ENCODE measurements at places on chromosomes 4 and X.
A peak's percentile ranks its signal among the peaks of the same experiment; 100 is the strongest.

- no peak for DNase-seq
Observed at GRCh38 chrX:154605566-154605965, 13.5 kb downstream of the CTAG1B start.

DNA sequence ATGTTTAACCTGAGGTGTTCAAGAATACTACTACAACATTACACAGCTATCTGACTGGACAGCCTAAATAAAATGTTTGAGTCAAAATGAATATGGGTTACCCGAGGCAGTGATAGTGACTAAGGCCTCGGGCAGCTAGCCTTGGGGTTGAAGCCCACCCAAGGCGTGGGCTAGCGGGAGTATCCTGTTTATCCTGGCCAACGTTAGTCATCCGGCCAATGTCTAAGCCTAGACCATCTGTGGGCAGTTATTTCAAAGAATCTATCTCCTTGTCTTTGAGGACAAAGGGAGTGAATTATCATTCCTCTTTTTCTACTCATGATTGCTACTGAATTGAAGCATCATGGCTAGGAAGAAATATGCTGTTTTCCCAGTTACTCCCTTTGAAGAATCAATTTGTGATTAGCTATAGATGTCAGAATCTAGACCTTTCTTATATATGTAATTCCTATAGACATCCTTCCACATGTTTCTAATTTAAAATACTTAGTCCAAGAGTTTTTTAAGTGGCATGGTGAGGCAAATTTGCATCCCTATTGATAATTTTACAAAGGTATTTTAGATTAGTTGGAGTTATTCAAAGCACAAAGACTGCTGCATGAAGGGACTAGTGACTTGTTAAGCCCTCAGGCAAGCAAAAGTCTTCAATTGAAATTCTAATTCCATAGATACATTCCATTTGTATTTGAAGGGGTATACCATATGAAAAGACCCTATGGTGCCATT is 6.0 kb upstream of the PDGFC start:
- DNase-seq = peak; percentile 47

DNA sequence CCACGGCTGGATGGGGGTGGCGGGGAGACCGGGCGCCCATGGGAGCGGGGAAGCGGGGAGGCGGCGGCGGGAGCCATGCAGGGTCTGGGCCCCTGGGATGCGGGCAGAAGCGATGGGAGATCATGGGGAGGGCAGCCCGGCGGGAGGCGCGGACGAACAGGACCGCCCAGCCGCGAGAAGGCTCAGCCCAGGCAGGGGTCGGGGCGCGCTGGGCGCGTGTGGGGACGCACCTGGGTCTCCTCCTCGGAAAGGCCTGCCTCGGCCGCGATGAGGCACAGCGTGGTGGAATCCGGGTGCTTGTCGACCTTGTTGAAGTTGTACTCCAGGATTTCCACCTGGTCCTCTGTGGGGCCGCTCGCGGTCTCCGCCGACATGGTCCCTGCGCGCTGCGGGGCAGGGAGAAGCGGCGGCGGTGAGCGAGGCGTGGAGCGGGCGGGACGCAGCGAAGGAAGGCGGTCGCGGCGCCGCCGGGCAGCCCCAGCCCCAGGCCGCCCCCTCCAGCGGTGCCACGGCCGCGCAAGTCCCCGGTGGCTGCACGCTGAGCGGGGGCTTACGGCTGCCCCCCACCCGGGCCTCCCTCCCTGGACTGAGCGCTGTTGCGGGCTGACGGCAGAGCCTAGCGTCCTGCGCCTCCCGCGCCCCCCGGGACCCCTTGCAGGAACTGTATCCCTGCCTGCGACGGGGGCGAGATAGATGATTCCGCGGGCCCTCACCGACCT is 25.3 kb downstream of the HOPX start:
- DNase-seq = no peak

GRCh38 chrX:129540068-129540653 is at the start of gene OCRL:
Gene OCRL, plus strand, starts transcription at chrX:129540259. Its CDS starts 181 bp downstream, at chrX:129540440.
- DNase-seq = peak; percentile 63

DNA sequence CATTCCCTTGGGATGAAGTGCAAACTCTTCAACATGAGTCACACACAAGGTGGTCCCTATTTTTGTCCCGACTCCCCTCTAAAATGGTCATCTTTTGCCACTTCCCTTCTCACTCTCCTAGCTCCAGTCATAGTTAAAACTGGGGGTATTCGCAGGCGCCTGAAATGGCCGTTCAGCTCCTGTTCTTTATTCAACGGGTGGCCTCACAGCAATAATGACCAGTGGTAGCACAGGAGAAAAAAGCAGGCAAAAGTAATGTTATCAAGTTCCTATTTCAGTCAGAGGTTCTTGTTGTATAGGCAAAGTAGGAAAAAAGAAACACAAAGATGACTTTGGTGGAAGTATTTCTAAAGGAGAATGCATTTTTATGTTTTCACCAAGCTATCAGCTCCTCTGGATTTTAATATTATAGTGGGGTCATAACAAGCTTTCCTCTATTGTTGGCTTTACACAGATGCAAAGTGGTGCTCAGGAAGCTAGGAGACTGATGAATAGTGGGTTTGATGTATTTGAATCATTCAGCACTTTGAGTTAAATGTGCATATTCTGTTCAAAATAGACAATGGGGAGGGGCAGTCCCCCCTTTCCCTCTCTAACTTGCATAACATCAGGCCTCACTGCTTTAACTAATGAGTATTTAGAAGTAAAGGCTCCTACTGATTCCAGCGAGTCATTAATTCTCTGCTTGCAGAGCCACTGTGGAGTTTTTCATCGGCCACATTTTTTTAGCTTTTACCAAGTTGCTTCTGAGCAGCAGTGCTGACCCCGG is 171.2 kb upstream of the NDP start:
- DNase-seq = no peak

DNA sequence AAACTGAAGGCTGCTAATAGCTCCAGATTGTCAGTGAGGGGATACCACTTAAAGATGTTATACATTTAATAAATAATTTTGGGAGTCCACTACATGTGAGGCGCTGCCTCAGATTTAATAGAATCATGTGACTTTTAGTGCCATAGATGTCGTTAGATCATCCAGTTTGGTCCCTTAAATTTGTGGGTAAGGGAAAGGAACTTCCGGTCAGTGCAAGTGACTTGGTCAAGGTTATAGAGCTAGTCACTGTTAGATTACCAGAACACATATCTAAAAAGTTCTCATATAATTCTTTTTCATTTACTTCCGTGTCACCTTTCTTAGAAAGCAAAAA is 529 bp upstream of the UBA6 start:
- no peak for DNase-seq

DNA sequence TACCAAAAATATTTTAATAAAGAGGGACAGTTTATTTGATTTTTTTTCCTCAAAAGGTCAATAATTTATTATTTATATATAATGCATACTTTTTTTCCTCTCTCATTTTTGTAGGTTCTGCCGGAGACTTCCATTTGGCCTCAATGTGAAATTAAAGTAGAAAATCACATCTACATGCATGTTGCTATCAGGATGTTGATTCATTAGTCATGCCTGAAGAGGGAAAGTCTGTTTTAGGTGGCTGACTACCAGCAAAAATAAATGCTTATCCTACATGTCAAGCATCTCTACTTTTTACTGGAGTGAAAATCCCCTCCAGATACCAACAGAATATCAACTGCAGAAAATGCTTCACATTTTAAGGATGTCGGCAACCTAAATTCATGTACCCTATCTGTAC is 41.5 kb downstream of the KIAA0232 start:
- DNase-seq = no peak

GRCh38 chr4:174273930-174274329 is 9.5 kb downstream of the FBXO8 start:
- DNase-seq = no peak

GRCh38 chrX:77398330-77398954 is 48.7 kb upstream of the FGF16 start:
- no peak for DNase-seq

DNA sequence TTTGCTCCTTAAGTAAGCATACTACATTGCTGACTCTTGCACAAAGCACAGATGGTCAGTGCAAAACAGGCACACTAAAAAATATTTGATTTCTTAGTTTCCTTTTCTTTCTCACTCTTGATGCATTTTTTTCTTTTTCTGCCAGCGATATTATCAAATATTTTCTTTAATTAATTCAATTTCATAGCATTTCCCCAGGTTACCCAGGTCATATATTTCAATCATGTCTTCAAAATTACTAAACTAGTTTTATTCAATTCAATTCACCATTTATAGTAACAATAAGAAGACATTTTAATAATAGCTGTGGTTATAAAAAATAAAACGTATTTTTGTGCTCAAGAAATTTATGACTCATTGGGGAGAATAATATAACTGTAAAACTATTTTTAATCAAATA is 421.2 kb downstream of the GASK1B start:
- no peak for DNase-seq

DNA sequence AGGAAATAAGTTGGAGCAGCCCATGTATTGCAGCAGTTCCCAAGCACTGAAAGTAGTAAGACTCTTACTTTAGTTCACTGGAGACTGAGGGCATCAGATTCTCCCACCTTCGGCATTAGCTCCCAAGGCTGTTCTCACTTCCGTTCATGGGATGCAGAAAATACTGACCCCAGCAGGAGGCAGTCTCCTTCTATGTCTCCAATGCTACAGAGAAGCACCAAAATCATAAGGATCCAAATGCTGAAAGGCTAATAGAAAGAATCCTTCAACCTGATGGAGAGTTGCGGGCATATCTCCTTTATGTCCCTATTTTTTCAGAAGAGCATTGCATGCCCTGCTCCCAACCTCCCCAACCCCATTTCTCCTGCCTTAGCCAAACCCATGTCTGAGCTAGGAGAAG is 32.4 kb downstream of the ADH7 start:
- DNase-seq = no peak

GRCh38 chr4:88989990-88990389 is 67.0 kb downstream of the FAM13A start:
- no peak for DNase-seq

DNA sequence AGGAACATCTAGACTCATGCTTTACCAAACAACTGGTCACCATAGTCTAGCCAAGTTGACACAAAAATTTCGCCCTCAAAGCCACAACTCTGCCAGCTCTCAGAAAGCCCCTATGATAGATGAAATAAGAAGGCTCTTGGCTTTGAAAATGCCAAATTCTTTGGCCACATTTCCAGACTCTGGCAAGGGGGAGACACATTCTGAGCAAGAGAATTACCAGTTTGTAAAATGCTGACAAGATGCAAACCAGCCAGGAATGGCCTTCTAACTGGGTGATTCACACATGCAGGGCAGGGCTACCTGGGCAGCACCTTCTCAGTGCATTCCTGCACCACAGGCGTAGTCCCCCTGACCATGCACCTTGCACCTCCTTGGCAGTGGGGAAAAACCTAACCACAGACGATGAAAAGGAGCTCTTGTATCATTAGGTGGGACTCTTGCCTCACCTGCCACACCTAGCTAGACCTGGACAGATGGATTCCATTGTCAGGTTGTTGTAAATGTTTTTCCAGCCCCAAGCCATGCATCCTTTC is 77.4 kb upstream of the CPEB2 start:
- peak; percentile 29 for DNase-seq

- no peak for DNase-seq
Observed at GRCh38 chr4:122562449-122562848, 58.4 kb downstream of the IL21 start.

DNA sequence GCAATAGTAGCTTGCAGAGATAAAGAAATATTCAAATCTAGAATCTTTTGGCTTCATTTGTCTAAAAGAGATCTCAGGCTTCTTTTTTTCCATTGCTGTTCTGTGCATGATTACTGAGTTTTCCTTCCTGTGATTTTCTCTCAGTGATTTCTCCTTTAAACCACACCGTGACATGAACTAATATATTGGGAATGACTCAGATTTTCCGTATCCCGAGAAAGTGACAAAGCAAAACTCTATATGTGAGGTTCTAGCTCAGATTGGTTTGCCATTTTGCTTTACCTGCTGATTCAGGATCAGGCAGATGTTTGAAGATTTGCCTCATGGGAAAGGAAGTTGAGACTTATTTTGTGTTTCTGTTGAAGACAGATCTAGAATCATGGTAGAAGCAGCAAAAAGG is 59.4 kb downstream of the MTHFD2L start:
- no peak for DNase-seq

DNA sequence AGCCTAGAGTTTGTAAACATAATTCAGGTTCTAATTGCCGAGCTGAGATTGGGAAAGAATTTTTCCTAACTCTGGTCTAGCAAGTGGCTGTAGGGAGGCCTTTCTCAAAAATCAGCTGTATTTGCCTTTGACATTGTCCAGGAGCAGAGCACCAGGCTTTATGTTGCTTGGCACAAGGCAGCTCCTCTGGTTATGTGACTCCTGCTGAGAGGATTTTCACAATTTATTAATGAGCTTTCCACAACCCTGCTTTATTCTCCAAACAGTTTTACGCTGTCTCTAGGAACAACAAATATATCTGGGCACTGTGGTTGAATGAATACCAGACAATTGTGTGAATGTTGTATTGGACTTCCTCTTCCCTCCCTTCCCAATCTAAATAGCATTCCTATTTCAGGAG is 14.9 kb downstream of the LSM6 start:
- no peak for DNase-seq

- DNase-seq = no peak
Observed at GRCh38 chr4:99825272-99825671, 8.6 kb downstream of the DAPP1 start.

- no peak for DNase-seq
Observed at GRCh38 chrX:47248576-47248975, 15.8 kb downstream of the USP11 start.

DNA sequence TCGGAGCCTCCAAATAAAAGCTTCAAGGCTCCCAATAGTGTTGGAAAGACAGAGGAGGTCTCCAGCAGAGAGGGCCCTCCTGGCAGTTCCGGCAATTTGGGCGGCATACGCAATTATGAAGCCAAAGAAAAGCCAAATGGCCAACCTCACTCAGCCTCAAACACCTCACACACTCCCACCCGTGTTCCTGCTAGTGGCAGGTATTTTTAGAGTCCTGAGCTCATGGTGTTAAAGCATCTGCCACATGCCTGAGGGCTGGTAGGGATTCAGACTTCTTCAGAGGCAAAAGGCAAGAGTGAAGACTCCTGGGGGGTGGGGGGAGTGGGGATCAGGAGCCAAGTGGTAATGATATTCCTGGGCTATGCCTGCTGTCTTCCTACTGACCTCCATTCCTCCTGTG is 7.4 kb downstream of the RAB33A start:
- no peak for DNase-seq

- DNase-seq = no peak
Observed at GRCh38 chrX:9465380-9466123, 694 bp downstream of the TBL1X start.

- DNase-seq = peak; percentile 36
Observed at GRCh38 chr4:155025762-155026457, 182.5 kb upstream of the NPY2R start.

GRCh38 chr4:98601708-98602107 is 56.7 kb downstream of the TSPAN5 start:
- DNase-seq = no peak

GRCh38 chr4:85659610-85660218 is 184.8 kb downstream of the ARHGAP24 start:
- no peak for DNase-seq

GRCh38 chr4:54909961-54910360 is 215.4 kb downstream of the KDR start:
- DNase-seq = no peak

- DNase-seq = no peak
Observed at GRCh38 chr4:26161030-26161824, 159.6 kb upstream of the RBPJ start.

Measured in LoVo (cell line).